ENCODE measurements at places on chromosomes 1 and 21.

DNA sequence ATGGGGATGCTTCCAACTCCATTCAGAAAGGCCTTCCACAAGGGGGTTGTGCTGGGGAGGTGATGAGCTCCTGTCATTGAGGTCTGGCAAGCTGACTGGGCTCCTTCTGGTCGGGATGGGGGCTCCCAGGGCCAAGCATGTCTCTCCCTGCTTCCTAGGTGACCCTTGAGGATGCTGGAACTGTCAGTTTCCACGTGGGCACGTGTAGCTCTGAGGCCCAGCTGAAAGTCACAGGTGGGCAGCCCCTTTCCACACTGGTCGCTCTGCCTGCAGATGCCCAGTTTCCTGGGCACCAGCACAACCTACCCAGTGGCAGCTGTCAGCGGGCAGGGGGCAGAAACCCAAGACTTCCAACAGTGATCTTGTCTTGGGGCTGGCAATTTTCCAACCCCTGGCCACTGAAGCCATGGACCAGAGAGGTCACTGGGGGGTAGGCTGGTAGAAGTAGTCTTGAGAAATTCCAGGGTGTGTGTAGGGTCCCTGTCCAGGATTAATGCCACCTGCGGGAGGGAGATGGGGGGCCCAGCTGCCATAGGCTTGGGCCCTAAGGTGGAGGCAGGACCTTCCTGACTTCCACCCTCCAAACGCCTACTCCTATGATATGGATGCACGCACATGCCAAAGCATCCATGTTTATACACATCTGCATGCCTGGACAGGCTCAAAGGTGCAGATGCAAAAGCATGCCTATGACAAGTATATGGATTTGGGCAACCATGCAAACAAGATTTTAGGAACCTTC lies 97.1 kb downstream of the TRIM11 start:
- DNase-seq: peak; percentile 55

DNA sequence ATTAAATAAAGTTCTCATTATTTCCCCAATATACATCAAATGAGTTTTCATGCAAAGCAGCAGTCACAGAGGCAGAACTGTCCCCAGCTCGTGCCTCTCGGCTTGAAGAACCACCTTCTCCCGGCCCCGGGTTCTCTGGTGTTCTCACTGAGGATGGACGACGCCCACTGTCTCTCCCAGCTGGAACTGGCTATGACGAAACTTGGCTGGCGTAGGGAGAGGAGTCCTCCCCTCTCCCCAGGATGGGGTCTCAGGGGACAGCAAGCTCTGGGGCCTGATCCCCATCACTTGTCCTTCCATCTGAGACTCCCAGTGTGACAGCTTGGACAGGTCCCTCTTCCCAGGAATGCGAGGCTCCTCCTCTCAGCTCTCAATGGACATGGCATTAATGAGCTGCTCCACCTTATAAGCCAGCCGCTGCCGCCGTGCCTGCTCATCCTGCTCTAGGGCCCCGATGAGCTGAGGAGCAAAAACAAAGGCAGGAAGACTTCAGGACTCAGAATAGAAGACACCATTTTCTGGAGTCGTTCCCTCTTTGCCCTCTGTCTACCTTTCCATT lies 116.0 kb upstream of the CD34 start:
- no peak for DNase-seq

DNA sequence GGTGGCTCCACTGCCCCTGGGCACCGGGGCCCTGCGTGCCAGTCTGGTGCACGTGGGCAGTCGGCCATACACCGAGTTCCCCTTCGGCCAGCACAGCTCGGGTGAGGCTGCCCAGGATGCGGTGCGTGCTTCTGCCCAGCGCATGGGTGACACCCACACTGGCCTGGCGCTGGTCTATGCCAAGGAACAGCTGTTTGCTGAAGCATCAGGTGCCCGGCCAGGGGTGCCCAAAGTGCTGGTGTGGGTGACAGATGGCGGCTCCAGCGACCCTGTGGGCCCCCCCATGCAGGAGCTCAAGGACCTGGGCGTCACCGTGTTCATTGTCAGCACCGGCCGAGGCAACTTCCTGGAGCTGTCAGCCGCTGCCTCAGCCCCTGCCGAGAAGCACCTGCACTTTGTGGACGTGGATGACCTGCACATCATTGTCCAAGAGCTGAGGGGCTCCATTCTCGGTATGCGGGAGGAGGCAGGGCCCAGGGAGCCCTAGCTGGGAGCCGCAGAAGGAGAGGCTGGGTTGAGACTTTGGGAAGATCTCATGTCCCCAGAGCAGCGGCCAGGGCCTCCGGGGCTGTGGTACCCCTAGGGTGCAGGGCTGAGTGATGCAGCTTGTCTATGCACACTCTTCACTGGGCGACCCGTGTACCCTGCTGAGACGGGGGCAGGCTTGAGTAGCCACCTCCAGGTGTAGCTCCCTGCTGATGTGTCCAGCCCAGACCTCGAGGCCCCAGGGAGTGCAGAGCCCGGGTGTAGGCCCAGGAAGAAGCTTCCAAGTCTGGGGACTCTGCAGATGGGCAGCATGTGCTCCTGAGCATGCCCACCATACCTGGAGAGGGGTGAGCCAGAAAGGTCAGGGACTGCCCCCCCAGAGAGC lies 1.8 kb downstream of the VWA1 start:
- DNase-seq: no peak

DNA sequence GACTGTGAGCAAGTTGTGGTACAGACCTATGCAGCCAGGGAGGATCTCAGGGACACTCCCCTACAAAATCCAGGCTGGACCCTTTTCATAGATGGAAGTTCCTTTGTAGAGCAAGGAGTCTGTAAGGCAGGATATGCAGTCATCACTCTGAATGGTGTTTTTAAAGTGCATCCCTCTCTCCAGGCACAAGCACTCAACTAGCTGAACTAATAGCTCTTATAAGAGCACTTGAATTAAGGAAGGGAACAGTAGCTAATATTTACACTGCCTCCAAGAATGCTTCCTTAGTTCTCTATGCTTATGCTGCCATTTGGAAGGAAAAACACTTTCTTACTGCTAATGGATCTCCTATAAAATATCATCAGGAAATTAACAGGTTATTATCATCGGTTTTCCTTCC lies 27.0 kb upstream of the SMYD3 start:
- DNase-seq: no peak

DNA sequence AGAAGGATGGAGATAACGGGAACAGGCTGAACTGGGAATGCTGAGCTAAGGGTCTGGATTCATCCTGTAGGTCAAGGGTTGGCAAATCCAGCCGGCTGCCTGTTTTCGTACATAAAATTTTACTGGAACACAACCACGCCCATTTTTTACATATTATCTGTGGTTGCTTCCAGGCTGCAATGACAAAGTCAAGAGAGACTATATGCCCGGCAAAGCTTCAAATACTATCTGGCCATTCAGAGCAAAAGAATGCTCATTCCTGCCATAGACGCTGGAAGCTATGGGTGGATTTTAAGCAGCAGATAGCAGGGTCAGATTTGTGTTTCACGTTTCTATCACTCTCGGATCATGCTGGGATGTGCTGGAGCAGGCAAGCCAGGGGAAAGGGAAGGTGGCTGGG lies 137.9 kb upstream of the EDN2 start:
- DNase-seq: no peak

- DNase-seq: no peak
Measured at GRCh38 chr1:11026052-11026451, 13.6 kb downstream of the TARDBP start.

DNA sequence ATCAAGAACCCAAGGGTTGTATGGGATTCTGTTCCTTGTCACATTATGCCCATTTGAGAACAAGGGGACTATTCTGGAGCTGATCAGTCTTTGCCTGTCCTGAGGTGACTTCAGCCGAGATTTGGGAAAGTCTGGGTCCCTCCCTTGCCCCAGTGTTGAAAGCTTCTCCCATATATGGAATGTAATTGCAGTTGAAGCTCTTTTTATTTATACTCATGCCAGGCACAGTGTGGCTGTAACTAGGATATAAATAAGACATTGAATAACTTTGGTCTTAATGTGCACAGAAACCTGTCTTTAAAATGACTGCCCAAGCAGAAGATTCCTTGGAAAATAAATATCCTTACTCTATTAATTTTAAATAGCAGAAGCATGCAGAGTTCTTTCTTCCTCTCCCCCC lies 15.2 kb downstream of the AKNAD1 start:
- DNase-seq: no peak

DNA sequence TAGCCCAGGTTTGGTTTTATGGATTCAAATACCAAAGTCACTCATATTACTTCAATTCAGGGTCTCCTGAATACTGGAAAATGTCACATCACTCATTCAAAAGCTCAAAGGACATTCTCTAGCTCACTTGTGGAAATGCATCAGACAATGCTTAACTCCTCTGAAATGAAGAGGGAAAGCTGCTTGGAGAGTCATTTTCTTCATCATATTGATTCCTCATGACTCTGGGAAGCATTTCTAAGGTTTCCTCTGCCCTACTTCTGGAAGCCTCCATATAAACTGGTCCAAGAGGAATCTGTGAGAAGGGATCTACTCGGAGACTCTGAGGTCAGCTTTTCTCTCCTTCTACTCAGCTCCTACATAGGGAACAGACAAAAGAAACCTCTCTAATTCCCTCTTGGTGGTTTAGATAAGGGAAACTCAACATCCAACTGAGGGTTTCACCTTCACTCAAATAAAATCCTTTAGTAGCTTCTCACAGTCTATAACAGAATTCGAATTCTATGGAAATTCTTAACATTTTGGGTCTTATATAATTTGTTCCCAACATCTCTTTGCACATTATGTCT lies 36.4 kb upstream of the RBBP5 start:
- no peak for DNase-seq

GRCh38 chr1:40766017-40766416 lies 17.6 kb upstream of the KCNQ4 start:
- no peak for DNase-seq

DNA sequence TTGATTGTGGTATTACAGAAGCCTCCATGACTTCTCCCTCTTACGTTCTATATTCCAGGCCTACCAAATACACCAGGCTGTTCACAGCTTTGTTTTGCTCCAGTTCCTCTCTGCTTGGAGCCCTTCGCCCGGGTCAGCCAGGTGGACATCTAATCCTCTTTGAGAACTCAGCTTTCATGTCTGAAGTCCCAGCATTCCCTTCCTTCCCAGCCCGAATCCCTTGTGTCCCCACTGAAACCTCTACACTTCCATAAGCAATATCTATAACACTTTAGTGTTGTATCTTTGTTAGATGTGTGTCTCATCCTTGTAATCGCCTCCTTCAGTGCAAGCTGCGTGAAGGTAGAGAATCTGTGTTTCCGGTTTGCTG lies 1.9 kb downstream of the RNF11 start:
- DNase-seq: no peak
